Keratinocyte (primary cell): ENCODE measurements at places on chromosomes 7 and 10. TPM values are rescaled to one million over a fixed set of nuclear protein-coding genes. Genes with fewer than 3 reads are reported as not detected.

Gene GLI3
- polyA plus RNA-seq: 2.0 to 3.7 TPM (median 3.6 TPM) in 3 replicates

Gene CHST3
- 12.0 to 12.4 TPM (median 12.3 TPM) in 3 replicates for polyA plus RNA-seq

Gene ABLIM1
- polyA plus RNA-seq: 47.6 to 91.7 TPM (median 55.2 TPM) in 3 replicates

Gene UTF1
- not detected in 3 replicates for polyA plus RNA-seq

Gene ACBD7
- polyA plus RNA-seq: 0.08 to 0.20 TPM in 2 of 3 replicates, not detected in the other

Gene WNT8B
- polyA plus RNA-seq: not detected in 3 replicates

Gene SH2B2
- polyA plus RNA-seq: 0.26 to 0.64 TPM (median 0.59 TPM) in 3 replicates

Gene SPDYE9
- polyA plus RNA-seq: not detected in 3 replicates

- H3K36me3 ChIP-seq: no peaks in the 10 kb centered on the region
- H3K4me1 ChIP-seq: no peaks in the 10 kb centered on the region
- no peak for DNase-seq
- peaks cover 3% of the 10 kb centered on the region for H3K27me3 ChIP-seq
These were observed 122.9 kb upstream of the LYZL2 start for GRCh38 chr10:30752481-30752881.

GRCh38 chr7:30301751-30302150 is 17.4 kb downstream of the ZNRF2 start:
- H3K36me3 ChIP-seq: no peaks in the 10 kb centered on the region
- H3K27me3 ChIP-seq: no peaks in the 10 kb centered on the region
- no peak overlapping the region for H3K4me3 ChIP-seq
- peaks cover 23% of the 10 kb centered on the region for H3K4me1 ChIP-seq
- H3K27ac ChIP-seq: peak overlapping the region; percentile 54

DNA sequence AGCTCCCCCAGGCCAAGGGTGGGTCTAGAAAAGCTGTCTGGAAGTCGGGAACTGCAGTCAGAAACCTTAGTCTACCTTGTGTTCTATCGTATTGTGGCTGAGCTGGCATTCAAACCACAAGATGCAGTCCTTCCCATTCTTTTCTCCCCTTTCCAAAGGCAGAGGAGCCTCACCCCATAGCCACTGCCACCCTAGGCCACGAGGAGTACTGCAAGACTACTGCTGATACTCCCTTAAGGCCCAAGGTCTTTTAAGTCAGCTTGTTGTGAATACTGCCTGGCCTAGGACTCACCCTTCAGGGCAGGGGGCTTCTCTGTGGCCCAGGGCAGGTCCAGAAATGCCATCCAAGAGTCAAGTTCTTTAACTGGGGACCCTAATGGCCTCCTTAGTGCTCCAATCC is 214.5 kb upstream of the CNTNAP2 start:
- no peak for DNase-seq
- H3K36me3 ChIP-seq: no peaks in the 10 kb centered on the region
- H3K27me3 ChIP-seq: no peaks in the 10 kb centered on the region

DNA sequence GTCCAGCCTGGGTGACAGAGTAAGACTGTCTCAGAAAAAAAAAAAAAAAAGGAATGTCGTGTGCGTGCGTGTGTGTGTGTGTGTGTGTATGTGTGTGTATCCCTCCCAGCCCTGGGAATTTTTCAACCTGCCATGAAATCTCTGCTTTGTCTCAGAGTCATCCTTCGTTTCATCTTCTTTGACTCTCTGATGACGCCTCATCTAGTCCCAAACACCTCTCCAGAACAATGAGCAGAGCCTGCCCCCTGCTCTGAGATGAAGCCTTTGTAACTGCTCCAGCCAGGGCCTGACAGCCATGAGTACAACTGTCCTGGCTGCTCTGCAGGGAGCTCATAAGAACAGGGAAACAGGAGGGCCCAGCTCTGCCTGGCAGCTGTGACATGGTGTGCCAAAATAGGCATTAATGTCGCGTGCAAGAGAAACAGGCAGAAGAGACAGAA is 149.5 kb downstream of the FAM107B start:
- H3K4me3 ChIP-seq: no peak overlapping the region
- no peak overlapping the region for H3K27ac ChIP-seq
- H3K27me3 ChIP-seq: no peaks in the 10 kb centered on the region
- DNase-seq: no peak
- H3K36me3 ChIP-seq: no peaks in the 10 kb centered on the region

- H3K36me3 ChIP-seq: no peaks in the 10 kb centered on the region
- no peaks in the 10 kb centered on the region for H3K4me1 ChIP-seq
- peaks cover 11% of the 10 kb centered on the region for H3K27me3 ChIP-seq
- no peak overlapping the region for H3K27ac ChIP-seq
- no peak for DNase-seq
These were observed 4.7 kb upstream of the NOS3 start for GRCh38 chr7:150986099-150986512.

GRCh38 chr10:93288679-93289634 is 193.2 kb downstream of the MYOF start:
- peaks cover 6% of the 10 kb centered on the region for H3K4me1 ChIP-seq
- peak; percentile 30 for DNase-seq
- H3K27ac ChIP-seq: no peak overlapping the region
- H3K4me3 ChIP-seq: no peak overlapping the region
- H3K27me3 ChIP-seq: no peaks in the 10 kb centered on the region
- no peaks in the 10 kb centered on the region for H3K36me3 ChIP-seq

DNA sequence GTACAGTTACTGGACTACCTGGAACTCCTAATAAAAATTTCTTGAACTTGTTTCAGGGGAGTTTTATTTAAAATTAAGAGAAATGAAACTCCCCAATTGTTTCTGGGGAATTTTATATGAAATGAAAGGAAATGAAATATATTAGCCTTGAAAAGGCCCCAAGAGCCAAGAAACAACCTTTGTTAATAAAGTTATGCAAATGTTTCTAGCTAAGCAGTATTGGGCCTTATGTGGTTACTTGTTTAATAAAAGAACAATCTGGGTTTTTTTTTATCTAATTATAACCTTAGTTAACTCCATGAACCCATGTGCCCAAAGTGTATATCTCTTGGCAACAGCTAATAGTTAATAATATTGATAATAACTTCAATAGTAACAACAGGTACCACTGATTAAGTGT is 222.8 kb downstream of the EXOC4 start:
- H3K4me1 ChIP-seq: no peaks in the 10 kb centered on the region
- no peak overlapping the region for H3K27ac ChIP-seq
- H3K4me3 ChIP-seq: no peak overlapping the region
